Stimulated activated CD8-positive, alpha-beta memory T cell treated with anti-CD3 and anti-CD28 coated beads, Interleukin-2, amount 100 ng/mL, for 1 hour (primary cell): ENCODE measurements at places on chromosomes 12 and 14.

DNA sequence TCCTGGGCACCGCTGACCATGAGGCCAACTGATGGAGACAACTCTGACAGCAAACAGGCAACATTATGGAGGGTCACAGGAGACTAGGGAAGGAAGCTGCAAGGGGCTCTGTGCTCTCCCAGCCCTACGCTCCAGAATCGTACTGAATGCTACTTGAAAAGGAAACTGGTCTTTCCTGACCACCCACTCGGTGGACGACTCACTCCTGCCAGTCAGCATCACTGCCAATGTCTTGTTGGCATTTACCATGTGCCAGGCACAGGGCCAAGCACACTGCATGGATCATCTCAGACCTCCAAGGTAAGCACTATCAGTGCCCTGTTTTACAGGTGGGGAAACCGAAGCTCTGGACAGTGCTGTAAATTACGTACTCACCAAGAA, 38.0 kb downstream of the CCDC85C start:
- DNase-seq, result no peak

DNA sequence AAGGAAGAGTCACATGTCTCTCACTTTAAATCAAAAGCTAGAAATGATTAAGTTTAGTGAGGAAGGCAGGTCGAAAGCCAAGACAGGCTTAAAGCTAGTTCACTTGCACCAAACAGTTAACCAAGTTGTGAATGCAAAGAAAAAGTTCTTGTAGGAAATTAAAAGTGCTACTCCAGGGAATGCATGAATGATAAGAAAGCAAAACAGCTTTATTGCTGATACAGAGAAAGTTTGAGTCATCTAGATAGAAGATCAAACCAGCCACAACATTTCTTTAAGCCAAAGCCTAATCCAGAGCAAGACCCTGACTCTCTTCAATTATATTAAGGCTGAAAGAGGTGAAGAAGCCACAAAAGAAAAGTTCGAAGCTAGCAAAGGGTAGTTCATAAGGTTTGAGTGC, 193.6 kb downstream of the MSRB3 start:
- no peak for DNase-seq

- no peak for DNase-seq
Observed at GRCh38 chr14:87686746-87687145, 306.2 kb downstream of the GALC start.

GRCh38 chr14:69580009-69580577, 5.4 kb upstream of the CCDC177 start:
- DNase-seq, result no peak

- no peak for DNase-seq
Observed at GRCh38 chr12:57069523-57069922, 9.1 kb downstream of the NEMP1 start.

GRCh38 chr12:84785951-84786350, 126.6 kb downstream of the SLC6A15 start:
- no peak for DNase-seq

GRCh38 chr12:40701756-40702155, 9.5 kb downstream of the CNTN1 start:
- no peak for DNase-seq

DNA sequence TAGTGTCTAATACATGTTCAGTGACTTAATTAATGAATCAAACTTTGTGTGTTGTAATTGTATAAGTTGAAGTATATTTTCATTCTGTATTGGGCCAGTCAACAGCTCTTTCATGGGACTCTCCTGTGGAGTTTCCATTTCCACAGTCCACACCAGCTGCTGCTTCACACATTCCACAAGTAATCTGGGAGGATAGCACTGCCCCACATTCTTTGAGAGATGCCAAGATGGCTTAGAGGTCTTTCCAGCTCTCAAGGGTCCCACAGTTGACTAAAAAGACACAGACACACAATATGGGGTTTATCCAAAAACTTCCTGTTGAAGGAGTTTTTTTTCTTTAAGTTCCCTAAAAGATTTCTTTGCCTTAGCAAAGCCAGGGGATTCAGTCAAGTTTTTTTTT, 408.3 kb downstream of the AACS start:
- DNase-seq, result no peak

DNA sequence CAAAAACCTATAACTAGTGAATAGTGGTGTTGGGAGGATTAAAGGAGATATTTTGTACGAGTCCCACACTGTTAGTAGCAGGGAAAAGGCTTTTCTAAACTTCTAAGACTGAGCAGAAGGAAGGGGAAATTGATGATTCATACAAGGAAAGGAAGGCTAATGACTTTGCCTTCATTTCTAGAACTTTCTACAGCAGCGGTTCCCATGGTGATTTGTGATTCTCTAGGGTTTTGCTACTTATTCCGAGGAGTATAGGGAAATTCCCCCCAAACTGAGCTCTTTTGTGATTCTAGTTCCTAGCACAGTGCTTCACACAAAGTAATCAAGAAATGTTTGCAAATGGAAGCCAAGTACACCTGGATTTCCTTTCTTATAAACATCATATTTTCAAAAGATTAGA, 23.8 kb upstream of the PWP1 start:
- no peak for DNase-seq

GRCh38 chr12:118359541-118359915, 13.2 kb downstream of the TAOK3 start:
- no peak for DNase-seq

DNA sequence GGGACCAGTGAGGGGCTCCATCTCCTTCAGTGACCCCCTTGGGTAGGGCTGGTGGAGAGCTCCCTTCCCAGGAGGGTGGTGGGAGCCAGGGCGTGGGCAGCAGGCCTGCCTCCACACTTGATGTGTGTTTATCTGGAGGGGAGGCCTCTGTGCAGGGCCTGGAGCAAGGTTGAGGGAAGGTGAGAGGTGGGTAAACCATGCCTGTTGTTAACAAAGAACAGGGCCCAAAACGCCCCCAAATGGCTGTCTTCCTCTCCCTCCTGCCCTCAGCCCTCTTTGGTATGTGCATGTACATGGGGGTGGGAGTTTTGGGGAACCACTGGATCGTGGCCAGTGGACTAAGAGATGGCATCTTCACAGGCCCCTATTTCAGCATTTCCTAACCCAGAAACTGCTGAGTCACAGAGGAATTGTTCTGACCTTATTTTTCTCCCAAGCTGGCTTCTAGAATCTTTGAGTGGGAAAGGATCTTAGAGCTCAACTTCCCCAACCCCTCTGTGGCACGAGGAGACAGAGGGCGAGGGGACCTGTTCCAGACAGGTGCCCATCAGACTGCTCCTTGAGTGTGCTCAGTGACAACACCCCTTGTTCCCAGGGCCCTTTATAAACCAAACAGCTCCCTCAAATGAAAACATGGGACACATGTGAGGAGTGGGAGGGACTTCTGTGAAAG, 3.6 kb downstream of the SLC48A1 start:
- DNase-seq, result no peak

DNA sequence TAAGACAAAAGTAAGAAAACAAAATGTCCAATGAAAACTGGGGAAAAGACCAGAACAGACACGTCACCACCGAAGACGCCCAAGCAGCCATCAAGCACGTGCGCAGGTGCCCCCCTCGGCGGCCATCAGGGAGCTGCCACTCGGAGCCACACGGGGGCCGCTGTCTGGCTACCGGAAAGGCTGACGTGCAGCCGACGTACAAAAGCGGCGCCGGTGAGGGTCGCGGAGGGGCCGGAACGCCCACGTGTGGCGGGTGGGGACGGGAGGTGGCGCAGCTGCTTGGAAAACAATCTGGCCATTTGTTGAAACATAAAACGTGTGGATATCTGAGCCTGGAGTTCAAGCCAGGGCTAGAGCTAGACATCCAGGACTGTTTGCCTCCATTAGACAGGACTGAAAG, 60.7 kb downstream of the GALNT9 start:
- DNase-seq, result no peak

- no peak for DNase-seq
Observed at GRCh38 chr14:53249059-53249458, 95.9 kb upstream of the DDHD1 start.

DNA sequence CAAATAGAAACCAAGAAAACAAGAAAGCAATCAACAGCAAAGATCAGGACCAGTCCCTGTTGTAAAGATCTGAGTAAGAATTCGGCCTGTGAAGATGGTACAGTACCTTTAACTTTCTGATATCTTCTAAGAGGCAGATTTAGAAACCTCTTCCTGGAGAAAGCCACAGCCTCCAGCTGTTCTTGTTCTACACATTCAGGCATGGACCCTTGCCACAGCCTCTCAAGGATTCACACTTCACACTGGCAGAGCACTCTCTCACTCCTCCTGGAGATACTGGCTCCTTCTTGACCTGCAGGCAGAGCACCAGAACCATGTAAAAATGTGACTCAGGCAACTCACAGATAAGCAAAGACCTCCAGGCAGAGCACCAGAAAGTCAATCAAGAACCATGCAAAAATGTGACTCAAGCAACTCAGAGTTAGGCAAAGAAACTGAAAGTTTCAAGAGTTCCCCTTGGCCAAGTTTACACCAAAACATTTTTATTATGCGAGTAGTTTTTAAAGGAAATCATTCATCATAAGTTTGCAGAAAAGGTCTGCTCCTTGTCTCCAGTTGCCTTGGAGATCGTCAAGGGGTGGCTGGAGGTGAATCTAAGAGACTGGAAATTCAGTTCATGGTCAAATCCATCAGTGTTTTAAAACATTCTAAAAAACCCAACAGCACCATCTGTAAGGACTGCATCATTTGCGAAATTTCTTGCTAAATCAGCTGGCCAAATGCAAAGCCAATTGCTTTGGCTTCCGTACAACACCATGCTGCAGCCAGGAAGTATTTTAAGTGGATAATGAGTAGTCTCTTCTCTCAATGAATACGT, 119.3 kb upstream of the MDM1 start:
- DNase-seq, result no peak

- DNase-seq, result no peak
Observed at GRCh38 chr14:55902241-55902640, 216.0 kb upstream of the PELI2 start.

DNA sequence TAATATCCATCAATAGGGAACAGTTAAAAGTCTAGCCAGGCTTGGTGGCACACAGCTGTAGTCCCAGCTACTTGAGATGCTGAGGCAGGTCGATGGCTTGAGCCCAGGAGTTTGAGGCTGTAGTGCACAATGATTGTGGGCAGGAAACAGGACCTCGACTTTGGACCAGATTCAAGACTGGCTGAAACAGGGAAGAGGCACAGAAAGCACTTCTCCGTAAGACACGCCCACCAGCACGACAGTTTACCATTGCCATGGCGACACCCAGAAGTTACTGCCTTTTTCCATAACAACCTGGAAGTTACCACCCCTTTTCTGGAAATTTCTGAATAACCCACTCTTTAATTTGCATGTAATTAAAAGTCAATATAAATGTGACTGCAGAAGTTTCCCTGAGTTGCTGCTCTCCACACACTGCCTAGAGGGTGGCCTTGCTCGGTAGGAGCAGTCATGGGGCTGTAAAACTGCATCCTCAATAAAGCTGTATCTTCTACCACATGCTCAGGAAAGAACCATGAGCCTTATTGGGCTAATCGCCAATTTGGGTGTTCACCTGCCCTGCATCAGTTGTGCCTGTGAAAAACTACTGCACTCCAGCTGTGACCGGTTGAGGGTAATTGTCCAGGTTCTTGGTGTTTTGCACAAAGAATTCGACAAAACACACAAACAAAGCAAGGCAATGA, 4.6 kb upstream of the LRRC23 start:
- DNase-seq, result no peak

DNA sequence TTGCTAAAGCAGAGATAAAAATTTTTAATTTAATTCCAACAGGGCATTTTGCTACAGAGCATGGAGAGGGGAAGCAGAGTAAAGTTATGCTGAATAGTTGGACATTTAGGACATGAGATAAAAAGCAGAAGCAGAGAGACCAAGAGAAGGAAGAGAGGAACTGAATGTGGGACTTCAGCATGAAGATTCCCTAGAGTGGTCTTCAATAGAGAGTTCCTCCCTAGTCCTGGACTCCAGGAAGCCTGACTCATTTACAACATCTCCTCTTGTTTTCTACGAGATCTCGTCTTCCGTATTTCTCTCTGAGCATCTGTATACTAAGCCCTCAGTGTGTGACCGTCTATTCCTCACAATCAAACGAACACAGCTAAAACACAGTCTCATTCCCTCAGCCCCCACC, 35.2 kb upstream of the IFT81 start:
- no peak for DNase-seq

- DNase-seq, result no peak
Observed at GRCh38 chr12:54053003-54053750, 458 bp upstream of the HOXC4 start.

GRCh38 chr14:77027538-77028383, 747 bp downstream of the IRF2BPL start:
- peak; percentile 48 for DNase-seq

GRCh38 chr14:49959822-49960408, 67.0 kb downstream of the ARF6 start:
- DNase-seq, result no peak

DNA sequence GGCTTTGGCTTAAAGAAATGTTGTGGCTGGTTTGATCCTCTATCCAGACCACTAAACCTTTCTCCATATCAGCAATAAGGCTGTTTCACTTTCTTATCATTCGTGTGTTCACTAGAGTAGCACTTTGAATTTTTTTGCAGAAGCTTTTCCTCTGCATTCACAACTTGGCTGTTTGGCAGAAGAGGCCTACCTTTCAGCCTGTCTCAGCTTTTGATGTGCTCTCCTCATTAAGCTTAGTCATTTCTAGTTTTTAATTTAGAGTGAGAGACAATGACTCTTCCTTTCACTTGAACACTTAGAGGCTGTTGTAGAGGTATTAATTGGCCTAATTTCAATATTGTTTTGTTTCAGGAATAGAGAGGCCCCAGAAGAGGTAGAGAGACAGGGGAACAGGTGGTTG, 13.8 kb downstream of the KCNMB4 start:
- DNase-seq, result no peak

GRCh38 chr12:77133566-77133965, 68.2 kb upstream of the E2F7 start:
- no peak for DNase-seq

- no peak for DNase-seq
Observed at GRCh38 chr12:54286042-54287030, 5.8 kb downstream of the HNRNPA1 start.

DNA sequence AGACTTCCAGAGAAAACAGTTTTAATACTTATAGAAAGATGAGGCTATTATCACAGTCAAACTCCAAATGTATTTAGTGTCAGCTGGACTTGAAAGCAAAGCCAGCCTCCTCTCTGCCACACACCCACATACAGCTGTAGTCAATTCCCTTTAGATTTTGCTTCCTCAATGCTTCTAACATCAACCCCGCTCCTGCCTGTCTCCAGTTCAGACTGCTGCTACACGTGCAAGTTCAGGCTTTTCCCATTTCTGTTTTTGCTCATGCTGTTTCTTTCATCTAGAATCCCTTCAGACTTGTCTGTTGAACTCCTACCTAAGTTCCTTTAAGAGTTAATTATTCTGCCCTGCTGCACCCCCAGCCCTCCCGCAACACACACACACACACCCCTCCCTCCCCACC, 380.0 kb downstream of the KCNH5 start:
- DNase-seq, result no peak
